ENCODE measurements at places on chromosomes 12 and 14.

DNA sequence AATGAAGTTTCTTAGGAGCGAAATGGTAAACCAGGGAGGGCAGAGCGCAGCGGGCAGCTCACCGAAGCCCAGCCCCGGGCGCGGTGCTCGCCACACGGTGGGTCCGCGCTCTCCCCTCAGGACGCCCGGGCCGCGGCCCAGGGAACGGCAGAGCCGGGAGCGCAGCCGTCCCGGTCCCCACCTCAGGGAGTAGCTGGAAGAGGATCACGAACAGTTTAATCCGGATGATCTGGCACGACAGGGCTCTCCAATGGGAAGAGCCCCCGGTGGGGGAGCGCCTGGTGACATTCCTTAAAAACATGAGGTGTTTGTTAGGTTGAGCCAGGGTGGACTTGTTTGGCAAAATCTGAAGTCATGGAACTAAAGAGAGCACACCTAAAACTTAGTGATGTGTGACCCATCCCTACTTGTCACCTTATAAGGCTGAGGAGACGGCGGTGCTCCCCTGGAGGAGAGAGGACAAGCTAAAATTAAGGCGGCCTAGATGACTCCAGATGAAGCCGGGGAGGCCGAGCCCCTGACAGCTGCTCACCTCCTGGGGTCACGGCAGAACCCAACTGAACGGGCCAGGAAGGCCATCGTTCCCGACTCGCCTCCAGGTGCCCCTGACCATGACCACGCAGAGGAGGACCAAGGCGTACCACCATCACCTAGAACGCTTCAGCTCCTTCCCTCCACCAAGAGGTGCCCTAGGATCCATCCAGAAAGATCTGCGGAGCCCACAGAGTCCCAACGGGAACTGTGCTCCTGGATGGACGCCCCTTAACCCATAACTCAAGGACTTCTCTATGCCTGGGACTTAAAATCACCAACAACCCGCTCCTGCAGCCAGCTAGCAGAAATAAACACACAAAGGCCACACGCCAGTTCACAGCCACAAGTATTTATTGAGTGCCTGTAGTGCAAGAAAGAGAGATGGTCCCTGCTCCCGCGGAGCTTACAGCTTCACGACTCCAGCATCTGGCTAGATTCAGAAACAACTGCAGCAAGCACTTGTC lies 866 bp upstream of the PITPNM2 start:
- no peak for DNase-seq

- no peak for DNase-seq
Measured at GRCh38 chr14:71720978-71721624, 211.1 kb upstream of the RGS6 start.

GRCh38 chr12:117889098-117889497 lies 79.7 kb downstream of the KSR2 start:
- no peak for DNase-seq

GRCh38 chr14:76501156-76501720 lies 125.3 kb downstream of the ESRRB start:
- no peak for DNase-seq

GRCh38 chr14:70821584-70822529 lies 12.5 kb upstream of the MAP3K9 start:
- peak; percentile 29 for DNase-seq

DNA sequence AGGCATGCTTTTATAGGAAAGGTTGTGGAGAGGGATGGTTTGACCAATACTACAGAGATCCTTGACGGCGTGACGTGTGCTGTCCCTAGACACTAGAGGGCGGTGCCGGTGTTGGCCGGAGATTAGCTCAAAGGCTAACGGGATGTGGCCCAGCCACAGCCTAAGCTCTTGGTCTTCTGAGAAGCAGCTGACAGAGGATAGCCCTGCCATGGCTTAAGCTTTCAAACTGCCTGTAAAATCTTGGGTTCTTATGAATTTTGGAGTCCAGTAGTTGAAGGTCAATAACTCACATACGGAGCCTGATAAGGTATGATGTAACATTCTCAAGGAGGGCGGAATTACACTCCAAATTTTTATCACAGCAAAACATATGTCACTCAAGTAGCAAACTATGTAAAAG lies 515.7 kb upstream of the ATXN7L3B start:
- DNase-seq, result no peak

DNA sequence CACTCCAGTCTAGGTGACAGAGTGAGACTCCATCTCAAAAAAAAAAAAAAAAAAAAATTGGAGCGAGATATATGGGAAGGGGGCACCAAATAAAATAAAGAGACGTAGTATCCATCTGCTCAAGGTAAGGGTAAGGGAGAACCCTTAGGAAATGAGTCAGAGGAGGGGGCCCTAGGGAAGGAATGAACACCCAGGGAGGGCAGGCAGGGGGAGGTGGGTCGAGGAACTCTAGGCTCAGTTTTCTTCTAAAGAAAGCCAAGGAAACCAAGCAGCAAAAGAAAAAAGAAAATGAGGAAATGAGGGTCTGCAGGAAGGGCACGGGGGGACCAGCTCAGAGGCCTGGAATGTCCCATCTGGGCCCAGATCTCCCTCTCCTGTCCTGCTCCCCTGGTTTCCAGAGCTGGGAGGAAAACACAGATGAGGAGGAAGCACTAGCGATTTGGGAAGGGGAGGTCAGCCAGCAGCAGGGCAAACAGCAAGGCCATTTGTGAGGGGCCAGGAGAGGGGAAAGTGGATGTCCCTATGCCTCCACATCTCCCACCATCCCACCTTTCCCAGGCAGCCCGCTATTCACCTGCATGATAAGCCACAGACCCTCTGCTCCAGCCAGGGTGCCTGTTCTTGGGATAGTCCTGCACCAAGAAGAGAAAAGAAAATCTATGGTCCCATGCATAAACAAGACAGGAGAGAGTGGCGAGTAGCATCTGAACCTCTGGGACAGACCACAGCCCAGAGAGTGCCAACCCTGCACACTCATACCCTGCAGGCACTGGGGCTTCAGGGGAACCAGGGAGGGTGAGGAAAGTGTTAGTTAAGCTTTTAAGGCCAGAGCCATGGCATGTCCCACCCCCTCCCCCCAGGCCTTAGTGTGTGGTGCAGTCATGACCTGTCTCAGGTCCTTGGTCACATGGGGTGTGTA lies 11.9 kb downstream of the SPRYD3 start:
- no peak for DNase-seq

GRCh38 chr14:65016471-65016870 lies 29.8 kb downstream of the FNTB start:
- DNase-seq, result no peak

- no peak for DNase-seq
Measured at GRCh38 chr12:57367121-57367520, 63.7 kb downstream of the R3HDM2 start.

DNA sequence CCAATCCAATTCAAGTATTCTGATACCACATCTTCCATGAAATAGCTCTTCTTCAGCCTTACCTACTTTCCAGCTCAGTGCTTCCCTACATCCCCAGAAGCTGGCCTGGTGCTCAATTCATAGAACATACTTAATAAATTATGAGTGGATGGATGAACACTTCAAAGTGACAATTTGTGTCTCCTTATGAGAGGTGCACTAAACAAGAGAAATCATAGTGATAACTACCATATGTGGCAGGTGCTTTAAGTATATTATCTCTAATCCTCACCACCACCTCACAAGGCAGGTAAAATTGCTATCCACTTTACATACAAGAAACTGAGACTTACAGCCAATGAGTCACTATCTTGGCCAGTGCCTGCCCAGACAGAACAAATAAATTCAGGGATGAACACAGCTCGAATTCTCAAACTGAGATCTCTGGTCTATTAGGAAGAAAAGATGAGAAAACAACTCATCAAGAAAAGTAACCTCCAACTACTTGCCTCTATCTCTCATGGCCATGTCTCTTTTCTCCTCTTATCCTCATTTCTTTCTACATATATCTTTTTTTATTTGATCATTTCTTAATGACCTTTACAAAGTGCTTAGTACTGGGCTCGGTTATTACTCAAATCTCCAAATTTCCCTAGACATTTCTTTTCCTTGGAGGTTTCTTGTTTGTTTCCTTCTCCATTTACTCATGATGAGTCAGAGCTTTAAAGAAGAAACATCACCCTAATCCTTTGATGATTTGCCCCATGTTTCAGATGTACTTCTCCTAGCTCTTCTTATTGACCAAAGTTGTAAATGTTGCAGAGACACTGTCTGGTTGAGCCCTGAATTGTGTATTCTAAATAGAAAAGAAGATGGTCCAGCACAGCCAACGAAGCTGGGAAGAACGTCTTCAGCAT lies 161.5 kb downstream of the RPS29 start:
- DNase-seq, result no peak

DNA sequence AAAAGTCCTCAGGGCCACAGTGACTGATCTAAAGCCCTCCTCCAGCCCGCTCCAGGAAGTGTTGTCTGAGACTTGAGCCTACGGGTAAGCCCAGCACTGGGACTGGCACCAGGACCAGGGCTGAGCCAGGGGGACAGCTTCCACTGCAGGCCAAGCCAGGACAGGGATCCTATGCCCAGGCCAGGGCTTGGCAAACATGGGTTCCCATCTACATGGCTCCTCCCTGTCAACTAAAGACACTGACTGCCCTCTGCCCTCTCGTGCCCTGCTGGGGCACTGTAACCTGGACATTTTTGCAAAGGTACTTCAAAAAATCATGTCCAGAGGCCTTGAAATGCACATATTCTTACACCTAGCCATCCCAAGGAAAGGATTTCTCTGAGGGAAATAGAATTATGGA lies 88.0 kb downstream of the VWF start:
- no peak for DNase-seq

- no peak for DNase-seq
Measured at GRCh38 chr12:110141389-110141788, 17.2 kb downstream of the IFT81 start.

DNA sequence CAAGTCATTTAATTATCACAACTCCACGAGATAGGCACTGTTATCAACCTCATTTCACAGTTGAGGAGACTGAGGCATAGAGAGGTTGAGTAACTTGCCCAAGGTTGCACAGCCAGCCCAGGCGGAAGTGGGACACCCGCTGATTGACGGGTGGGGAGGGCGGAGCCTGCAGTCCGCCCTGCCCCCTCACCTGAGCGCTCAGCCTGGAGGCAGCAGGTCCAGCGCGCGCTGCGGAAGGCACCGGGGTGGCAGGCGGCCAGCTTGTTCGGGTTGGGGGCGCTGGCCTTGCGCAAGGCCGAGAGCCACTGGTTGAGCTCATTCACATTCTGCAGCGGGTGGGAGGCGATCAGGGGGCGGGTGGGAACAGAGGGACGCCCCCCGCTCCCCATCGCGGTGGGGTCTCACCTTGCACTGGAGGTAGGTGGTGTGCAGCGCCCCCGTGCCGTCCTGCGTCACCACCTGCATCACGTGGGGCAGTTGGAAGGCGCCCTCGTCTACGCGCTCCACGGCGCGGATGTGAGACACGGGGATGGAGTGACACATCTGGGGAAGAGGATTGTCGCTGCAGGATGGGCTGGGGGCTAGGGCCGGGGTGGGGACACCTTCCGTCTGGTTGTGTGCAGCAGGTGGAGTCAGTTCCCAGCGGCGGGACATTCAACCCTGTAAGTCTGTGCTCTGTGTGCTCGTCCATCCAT lies 31.7 kb downstream of the RASAL1 start:
- DNase-seq, result peak; percentile 64

GRCh38 chr14:30980980-30981379 lies 44.5 kb upstream of the AP4S1 start:
- no peak for DNase-seq

DNA sequence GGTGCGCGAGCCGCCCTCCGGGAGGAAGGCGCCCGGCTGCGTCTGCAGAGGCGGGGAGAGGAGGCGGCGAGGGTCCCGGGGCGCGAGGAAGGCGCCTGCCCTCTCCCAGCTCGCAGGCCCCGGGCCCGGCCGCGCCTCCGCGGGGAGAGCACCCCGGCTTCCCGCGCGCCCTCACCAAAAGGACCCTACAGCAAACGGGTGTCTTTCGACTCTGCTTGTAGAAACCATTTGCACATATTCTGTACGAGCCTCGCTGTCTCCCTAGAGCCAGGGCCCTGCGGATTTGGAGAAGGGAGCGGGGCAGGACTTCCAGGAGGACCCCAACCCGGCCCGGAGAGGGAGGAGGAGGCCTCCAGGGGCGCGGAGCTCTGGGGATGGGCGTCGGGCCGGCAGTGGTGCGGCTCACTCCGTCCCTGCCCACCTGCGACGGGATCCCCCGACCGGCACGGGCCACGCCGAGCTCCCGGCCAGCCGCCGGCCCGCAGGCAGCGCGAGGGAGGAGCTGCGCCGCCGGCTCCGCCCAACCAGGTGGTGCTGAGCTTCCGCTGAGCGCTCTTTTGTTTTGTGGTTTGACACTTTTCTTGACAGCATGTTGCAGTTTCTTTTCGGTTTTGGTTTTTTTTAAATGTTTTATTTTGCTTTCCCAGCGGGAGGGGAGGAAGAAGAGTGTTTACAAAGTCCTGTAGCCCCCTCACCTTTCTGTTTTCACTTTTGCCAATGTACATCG lies 103.3 kb upstream of the FKBP4 start:
- DNase-seq, result peak; percentile 63

- no peak for DNase-seq
Measured at GRCh38 chr14:23094666-23095195, at the start of gene ACIN1. Gene ACIN1, minus strand, starts transcription at chr14:23095136. Its CDS starts 24 bp downstream, at chr14:23095112.

DNA sequence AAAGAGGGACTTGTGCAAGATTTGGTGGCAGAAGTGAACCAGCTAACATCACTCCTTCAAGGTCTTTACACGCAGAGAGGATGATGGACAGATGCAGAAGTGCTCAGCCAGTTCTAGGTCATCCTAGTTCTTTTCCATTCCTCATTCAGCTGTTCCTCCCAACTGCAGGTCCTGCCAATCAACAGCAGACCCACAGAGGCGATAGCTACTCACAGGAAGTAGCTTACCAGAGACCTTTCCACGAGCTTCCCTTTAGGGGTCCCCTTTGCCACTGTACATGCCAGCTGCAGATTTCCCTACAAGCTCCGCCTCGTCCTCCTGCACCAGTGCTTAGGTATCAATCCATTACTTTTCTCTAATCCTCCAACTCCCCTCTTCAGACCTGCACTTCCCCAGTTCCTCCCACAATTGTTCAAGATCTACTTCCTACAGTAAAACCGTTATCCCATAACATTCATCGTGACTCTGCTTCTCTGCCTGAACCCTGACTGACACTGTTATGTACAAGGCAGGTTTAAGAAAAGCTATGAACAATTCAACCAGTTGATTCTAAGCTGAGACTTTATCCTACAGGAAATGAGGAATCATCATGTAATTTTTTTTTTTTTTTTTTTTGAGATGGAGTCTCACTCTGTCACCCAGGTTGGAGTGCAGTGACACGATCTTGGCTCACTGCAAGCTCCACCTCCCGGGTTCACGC lies 22.5 kb downstream of the RECQL start:
- no peak for DNase-seq

GRCh38 chr12:16424531-16424930 lies 77.1 kb downstream of the MGST1 start:
- DNase-seq, result no peak

GRCh38 chr12:23621900-23622299 lies 327.6 kb downstream of the SOX5 start:
- DNase-seq, result no peak

All from central memory CD4-positive, alpha-beta T cell (primary cell).